NCI-H774 (cell line): ENCODE measurements at places on chromosomes 3 and 15.

DNA sequence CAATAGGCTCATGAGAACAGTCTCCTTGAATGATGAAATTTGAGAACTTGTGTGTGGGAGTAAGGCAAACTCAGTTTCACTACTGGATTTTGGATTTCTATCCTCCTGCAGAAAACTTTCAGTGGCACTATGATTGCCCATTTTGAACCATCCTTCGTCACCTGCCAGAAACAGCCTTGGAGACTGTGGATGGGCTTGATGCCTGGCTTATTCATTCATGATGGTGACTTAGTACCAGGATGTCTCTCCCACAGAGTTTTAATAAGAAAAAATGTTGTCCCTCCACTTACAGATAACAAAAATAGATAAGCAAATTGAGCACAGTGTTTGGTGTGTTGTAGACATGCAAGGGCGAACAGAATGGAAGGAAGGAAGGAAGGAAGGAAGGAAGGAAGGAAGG lies 53.5 kb upstream of the CPNE4 start:
- DNase-seq = no peak

DNA sequence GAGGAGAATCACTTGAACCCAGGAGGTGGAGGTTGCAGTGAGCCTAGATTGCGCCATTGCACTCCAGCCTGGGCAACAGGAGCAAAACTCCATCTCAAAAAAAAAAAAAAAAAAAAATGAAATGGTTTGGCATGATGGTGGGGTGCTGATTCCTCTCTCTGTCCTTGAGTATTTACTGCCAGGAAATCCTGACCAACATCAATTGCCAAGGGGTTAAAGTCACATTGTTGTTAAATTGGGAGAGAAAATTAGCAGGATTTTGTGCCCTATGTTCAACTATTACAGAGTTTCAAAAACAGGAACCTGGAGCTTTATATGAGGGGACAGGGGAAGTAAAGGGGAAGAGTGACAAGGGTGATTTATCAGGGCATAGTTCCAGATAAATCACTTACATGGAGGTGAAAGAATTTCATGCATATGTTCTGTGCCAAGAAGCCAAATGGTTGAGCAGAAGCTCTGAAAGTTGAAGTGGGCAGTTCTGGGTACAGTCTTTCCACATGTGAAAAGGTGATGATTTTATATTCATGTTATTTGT lies 70.5 kb upstream of the TSEN2 start:
- DNase-seq = no peak

- DNase-seq = peak; percentile 14
Observed at GRCh38 chr3:160049565-160049964, 60.9 kb downstream of the IL12A start.

- no peak for DNase-seq
Observed at GRCh38 chr15:77901921-77902750, 175.4 kb downstream of the TBC1D2B start.

DNA sequence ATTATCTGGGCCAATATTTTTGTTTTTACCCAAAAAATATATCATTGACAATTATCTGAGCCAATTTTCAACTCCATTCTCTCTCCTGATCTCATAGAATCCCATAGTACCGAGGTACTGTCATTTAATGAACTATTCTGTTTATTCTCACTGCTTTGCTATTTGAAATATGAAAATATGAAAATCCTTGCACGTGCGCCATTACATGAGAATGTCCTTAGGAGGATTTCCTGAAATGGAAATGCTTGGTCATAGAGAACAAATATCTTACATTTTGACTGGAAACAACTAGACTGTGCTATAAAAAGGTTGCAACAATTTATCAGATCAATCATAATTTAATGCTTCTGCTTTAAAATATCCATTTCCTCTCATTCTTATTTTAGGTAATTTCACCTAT lies 18.3 kb downstream of the FRMD4B start:
- DNase-seq = no peak

DNA sequence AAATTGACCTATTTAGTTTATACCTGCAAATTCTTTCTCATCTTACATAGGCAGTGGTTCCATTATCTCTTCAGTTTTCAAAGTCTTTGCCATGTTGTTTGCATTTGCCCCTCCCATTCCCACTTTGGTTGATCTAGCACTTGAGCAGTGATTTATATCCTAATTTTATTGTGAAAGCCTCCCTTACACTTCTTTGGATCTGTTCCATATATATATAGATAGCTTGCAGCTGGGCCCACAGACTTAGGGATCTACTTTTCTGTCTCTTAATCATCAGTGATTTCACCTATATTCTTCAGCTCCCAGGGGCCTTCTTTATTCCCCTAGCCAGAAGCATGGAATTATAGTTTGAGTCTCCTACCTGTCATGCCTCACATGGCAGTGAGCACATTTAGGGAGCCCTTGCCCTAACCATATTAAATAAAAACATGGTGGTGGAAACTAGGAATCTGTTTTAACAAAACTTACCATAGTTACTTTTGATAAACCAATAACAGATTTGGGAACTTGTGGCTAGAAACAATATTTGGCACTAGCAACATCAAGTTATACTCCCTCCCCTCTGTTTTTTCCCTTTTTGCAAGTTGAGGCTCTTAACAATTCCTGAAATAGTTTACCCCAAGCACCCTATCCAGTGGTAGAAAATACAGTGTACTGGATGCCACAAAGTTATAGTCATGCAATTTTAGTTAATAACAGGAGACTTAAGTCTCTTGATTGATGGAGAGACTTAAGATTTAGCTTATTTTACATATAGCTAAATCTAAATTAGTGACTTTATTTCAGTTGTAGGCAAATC lies 41.7 kb downstream of the ARIH1 start:
- no peak for DNase-seq

- DNase-seq = no peak
Observed at GRCh38 chr3:193174140-193174539, 66.9 kb upstream of the PLAAT1 start.

GRCh38 chr3:38000242-38000916 lies 9.8 kb downstream of the VILL start:
- no peak for DNase-seq

DNA sequence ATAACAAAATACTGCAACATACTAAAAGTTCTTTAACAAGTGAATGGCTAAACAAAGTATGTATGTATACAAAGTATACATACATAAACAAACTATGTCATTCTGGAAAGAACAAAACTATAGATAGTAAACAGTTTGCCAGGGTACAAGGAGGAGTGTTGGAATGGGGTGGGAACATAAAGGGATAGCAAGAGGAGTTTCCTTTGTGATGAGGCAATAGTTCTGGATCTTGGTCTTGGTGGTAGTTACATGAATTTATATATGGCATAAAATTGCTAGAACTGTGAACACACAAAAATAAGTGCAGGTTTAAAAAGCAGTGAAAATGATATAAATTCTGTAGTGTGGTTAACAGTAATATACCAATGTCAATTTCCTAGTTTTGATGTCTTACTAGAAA lies 22.0 kb downstream of the ZNF148 start:
- no peak for DNase-seq
